T1000 (cell line): ENCODE measurements at places on chromosomes 3 and 15.

DNA sequence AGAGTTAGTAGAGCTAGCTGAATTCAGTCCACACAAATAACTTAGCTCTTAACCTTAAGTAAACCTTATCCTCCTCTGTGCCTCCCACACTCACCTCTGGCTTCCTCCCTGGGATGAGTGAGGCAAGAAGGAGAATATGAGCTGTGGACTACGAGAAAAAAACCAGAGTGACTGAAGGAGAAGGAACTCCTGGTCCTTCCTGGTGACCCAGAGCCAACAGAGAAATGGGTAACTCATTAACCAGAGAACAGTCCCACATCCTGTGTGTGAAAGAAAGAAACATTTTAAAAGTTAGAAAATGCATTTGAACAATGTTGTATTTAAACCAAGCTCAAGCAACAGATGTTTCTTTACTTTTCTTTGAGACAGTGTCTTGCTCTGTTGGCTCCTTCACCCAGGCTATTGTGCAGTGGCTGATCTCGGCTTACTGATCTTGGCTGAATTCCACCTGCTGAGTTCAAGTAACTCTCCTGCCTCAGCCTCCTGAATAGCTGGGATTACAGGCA lies 27.5 kb upstream of the FAM81A start:
- DNase-seq, result no peak

GRCh38 chr15:34753236-34753894 lies 1.4 kb downstream of the GJD2 start:
- DNase-seq, result peak; percentile 1

- no peak for DNase-seq
Measured at GRCh38 chr3:140308535-140308934, 369.3 kb upstream of the TRIM42 start.

DNA sequence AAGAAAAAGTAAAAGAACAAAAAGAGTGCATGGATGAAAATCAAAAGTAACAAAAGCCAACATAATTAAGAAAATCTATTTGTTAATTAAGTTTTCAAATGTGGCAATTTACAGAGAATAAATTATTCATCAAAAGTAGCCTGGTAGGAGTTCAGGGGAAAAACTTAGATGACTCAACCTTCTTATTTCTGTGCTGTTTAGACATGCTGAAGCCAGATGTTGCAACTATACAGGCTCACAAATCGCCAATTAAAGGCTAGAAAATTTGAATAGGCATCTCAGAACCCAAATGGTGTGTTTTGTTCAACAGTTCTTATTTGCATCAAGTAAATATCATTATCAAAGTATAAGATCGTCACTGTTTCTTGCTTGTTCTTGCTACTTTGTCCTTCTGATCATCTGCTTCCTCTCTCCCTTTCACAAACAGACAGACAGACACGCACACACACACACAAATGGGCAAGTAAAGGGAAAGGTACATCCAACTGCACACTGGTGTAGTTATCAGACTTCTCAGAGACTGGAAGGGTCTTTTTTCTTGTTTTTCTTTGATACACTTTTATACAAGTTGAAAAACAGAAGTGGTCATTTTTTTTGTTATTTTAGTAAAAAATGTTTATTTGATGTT lies 572.2 kb downstream of the MECOM start:
- no peak for DNase-seq

DNA sequence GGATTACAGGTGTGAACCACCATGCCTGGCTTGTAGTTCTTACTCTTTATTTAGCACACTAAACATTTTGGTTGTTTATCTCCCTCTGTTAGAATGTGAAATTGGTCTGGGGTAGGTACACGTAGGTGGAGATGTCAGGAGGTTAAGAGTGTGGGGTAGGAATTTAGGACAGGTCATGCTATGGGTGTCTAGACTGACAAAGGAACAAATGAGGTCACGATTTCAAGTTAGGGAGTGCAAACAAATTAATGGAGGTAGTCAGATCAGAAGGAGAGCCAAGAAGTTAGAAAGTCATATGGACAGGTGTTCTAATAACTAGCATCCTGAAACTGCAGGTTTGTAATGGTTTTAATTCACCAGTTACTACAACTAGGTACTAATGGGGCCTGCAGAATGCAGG lies 19.8 kb downstream of the CDV3 start:
- no peak for DNase-seq

GRCh38 chr15:70470556-70471191 lies 292.7 kb downstream of the UACA start:
- no peak for DNase-seq

- no peak for DNase-seq
Measured at GRCh38 chr15:72169236-72169920, 28.2 kb downstream of the GRAMD2A start.

DNA sequence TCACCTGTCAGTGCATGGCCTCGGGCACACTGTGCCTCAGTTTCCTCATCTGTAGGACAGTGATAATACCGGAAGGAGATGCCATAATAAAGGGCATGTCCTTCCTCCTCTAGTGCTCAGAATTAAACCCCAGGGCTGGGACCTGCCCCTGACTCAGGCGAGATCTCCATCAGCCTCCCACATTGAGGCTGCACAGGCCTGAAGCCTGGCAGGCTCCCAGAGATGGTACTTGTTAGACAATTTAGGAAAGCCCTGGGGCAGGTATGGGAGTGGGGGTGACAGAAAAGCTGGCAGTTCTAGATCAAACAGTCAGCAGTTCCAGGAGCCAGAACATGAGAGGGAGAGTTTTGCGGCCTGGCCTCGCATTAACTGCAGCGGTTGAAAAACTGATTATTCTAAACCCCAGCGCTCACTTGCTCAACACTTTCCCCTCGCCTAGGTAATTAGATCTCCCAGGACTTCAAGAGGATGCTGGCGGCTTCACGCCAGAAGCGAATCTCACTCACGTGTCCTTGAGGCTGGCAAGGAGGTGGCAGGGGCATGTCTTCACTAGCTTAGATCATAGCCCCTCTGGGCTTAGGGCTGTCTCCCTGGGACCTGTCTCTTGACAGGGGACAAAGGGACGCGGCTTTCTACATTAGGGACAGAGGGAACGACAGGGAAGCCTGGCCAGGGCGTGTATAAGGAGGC lies 73.1 kb downstream of the ATP2B2 start:
- DNase-seq, result no peak

DNA sequence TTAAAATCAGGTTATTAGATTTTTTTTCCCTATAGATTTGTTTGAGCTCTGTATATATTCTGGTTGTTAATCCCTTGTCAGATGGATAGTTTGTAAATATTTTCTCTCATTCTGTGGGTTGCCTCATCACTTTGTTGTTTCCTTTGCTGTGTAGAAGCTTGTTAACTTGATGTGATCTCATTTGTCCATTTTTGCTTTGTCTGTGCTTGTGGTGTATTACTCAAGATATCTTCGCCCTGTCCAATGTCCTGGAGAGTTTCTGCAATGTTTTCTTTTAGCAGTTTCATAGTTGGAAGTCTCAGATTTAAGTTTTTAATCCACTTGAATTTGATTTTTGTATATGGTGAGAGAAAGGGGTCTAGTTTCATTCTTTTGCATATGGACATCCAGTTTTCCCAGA lies 699.1 kb downstream of the NAALADL2 start:
- no peak for DNase-seq

- DNase-seq, result no peak
Measured at GRCh38 chr15:73265536-73266153, 103.1 kb downstream of the HCN4 start.

DNA sequence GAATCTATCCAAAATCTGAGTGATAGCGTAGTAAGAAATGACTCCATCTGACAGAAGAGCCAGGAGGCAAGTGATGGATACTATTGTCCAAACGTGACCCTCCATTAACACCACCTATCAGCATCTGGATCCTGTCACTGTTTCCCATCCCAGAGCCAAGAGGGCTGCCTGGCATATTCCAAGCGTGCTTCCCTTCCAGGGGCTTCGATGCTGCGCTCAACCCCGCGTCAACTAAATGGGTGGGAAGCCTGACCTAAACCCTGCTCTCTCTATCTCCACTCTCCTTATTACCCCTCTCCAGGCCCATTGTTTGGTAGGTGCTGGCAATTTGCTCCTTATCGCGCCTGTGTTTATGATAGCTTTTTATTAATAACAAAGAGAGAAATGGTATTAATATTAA lies 83.2 kb downstream of the NR2F2 start:
- DNase-seq, result no peak

DNA sequence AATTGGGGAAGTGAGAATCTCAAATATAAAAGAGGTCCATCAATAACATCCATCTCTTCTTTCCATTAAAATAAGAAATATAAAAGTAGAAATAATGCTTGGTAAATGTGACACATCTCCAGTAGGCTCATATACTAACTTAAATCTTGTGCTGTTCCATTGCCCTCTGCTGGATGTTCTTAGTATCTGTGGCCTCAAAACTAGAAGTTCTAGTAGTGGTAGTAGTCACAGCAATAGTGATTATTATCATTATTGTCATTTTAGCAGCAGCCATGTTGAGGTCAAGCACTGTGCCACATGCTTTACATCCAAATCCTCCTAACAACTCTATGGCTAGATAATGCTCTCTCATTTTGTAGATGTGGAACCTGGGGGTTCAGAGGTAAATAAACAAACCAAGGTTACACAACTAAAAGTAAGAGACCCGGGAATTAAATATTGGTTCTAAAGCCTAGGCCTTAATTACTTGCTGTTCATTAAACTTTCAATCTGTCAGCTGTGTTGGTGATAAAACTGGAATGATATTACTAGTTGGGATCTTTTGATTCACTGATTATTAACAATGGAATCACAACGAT lies 20.2 kb upstream of the BTLA start:
- no peak for DNase-seq

DNA sequence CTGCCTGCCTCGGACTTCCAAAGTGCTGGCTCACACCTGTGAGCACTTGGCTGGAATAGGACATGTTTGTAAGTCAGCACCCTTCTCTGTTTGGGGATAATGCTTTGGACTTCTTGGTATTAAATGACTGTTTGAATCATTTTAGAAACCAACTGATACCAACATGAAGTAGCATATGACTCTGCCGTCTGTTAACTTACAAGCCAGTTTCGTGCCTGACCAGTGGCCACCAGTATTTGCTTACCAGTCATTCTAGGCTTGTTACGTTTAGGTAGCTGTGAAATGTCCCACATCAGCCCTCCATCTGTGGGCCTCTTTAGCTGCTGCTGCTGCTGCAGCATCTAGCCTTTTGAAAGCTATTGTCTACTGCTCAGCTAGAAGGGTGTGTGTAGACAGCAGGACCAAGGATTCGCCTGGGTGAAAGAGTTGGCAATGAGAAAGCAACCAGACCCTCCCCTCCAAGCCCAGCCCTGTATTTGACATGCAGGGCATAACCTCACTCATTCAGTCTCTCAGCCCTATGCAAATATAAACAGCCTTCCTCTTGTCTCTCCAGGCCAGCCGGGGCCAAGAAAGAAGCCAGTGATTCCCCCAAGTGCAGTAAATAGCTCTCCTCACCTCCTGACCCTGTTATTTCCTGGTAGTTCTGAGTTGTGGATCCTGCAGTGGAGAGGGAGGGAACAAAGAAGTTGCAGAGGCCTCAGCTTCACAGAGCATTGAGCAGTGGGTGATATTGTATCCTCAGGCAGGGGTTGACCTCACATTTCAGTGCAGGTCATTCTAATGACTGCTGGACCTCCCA lies 51.0 kb downstream of the NKIRAS1 start:
- DNase-seq, result peak; percentile 37

DNA sequence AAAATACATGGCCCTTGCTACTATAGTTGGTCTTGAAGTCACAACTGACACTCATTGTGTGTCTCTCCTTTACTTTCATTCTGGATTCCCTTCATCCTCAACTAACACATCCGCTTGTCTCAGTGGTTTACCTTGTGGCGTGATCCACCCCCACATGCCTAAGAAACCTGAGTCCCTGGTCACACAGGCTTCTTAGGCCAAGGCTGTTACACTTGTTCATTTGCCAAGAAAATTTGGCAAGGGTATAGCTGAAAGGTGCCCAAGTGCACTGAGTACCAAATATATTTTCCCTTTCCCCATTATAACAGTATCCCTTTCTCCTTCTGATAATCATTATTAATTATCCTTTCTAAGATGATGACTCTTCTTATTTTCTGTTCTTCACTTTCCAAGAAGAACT lies 207.6 kb upstream of the STAC start:
- no peak for DNase-seq
